ENCODE measurements at places on chromosomes 3 and 15.

DNA sequence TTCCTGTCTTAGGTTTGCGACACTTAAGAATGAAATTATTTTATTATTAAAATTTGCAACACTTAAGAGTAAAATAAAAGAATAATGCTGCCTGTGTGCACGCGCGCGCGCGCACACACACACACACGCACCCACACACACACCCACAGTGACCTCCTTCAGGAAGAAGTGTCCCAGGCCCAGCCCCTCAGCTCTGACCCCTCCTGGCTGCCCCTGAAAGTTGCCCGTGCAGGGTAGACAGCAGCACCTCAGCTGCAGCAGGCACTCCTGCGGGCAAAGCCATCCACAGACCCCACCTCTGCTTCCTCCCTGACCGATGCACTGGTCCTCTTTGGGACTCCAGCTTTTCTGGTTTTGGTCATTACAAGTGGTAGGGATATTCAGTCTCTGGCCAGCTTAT, 478.2 kb downstream of the NTRK3 start:
- DNase-seq: no peak

DNA sequence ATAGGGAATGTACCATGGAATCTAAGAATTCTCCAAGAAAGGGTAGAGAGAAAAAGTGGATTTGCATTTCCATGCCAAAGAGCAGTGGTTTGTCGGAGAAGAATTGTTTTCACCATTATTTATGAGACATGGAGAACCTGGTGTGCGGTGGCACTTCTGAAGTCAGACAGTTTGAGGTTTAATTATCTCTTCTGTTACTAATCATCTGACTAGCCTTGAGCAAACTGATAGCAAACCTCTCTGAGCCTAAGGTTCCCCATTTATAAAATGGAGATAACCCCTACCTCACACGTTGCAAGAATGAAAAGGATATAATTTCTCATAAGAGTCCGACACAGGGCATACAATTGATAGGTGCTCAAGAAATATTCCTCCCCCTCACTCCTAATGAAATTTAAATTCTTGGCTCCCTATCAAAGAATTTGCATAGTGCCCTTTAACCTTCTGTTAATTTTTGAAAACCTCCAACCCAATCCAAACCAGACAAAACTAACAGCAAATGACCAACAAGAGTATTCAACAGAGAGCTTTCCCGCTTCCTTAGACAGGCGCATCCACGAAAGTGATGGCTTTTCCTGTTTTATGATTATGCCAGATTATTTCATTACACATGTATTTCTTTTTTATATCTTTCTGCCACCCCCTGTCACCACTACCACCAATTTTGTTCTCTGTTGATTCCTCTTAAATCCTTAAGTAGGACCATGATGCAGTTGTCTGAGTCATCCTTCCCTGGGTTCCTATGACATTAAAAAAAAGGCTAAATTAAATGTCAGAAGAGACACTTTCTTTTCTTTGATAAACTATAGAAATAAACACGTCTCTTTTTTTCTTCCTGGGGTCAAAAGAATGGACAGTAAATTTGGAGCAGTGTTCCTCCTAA, 28.5 kb downstream of the TMEM212 start:
- DNase-seq: no peak

DNA sequence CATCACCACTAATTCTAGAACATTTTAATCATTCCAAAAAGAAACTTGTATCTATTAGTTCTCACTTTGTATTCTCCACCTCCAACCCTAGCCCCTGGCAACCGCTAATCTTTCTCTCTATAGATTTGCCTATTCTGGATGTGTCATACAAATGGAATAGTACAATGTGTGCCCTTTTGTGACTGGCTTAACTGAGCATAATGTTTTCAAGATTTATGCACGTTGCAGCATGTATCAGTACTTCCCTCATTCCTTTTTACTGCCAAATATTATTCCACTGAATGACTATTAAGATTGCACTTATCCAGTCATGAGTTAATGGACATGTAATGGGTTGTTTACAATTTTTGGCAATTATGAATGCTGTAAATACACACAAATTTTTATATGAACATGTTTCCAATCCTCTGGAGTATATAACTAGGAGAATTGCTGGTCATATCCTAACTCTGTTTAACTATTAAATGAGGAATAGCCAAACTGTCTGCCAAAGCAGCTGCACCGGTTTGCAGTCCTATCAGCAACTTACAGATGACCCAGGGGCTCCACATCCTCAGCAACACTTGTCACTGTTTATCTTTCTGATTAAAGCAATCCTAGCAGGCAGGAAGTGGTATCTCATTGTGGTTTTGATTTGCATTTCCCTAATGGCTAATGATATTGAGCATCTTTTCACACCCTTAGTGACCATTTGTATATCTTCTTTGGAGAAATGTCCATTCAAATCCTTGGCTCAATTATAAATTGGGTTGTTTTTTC, 42.9 kb downstream of the DCUN1D1 start:
- peak; percentile 45 for DNase-seq

DNA sequence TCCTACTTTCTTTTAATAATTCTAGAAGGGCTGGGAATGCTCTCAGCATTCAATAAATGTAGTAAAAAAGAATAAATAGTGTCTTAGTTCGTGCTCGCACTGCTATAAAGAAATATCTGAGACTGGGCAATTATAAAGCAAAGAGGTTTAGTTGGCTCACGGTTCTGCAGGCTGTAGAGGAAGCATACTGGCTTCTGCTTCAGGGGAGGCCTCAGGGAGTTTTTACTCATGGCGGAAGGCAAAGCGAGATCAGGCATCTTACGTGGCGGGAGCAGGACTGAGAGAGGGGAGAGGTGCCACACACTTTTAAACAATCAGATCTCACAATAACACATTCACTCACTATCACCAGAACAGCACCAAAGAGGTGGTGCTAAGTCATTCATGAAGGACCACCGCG, 103.0 kb upstream of the UBE2E2 start:
- DNase-seq: no peak

All from DND-41 (cell line).